ENCODE measurements at places on chromosomes 11 and 22. TPM values are rescaled to one million over a fixed set of nuclear protein-coding genes. Genes with fewer than 3 reads are reported as not detected.

DNA sequence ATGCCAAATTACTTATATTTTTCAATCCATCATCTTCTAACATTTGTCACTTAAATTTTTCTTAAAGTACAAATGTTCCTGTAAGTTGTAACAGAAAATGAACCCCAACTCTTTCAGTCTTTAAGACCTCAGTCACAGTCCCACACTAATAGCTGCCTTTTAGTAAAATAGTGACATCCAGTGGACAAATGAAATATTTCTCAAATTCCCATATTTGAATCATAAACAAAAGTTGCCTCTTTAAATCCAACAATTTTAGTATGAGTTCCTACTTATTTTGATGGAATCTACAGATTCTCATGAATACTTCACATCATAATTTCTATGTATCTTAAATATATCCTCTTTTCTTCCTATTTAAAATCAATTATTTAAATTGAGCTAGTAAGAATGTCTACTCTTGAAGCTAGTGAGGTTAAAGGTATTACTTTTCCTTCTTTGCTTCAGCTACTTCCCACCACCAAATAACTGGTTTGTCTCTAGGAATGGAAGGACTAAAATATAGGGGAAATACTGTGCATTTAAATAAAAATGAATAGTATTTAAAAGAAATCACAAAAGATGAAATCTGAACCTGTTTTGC, 9.2 kb downstream of the LIN7C start:
- DNase-seq: no peak

- DNase-seq: no peak
These were observed 86.6 kb upstream of the ARHGAP32 start for GRCh38 chr11:129278586-129279319.

GRCh38 chr11:11780858-11781257, 60.9 kb upstream of the USP47 start:
- no peak for DNase-seq

DNA sequence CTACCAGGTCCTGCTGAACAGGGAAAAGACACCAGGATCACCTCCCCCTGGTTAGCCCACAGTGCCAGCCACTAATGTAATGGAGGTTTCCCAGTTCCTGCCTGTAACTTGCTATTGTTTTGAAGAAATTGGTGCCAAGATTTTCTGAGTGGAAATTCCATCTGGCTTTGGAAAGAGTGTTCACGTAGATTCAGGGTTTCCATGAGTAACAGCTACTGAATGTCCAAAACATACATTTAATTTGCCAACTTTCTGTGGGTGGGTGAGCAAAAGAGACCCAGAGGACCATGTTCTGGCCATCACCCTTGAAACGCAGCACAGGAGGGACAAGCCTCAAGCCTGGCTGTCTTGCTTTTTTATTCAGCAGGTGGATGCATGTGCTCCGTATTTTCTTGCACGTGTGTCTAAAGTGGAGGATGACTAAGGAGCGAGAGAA, 8.8 kb upstream of the DKK3 start:
- DNase-seq: no peak

Gene RHOD
- total RNA-seq: 29.9 TPM

- no peak for DNase-seq
These were observed 49.5 kb upstream of the B3GNT6 start for GRCh38 chr11:76984743-76985142.

GRCh38 chr11:29029452-29029851, 921.3 kb downstream of the METTL15 start:
- no peak for DNase-seq

Gene OR5T1
- not detected for total RNA-seq

- no peak for DNase-seq
These were observed 17.7 kb upstream of the MICAL2 start for GRCh38 chr11:12092714-12093113.

Gene FAM118B
- total RNA-seq: 14.3 TPM

- no peak for DNase-seq
These were observed 747.9 kb downstream of the OPCML start for GRCh38 chr11:132784441-132784840.

GRCh38 chr22:29734838-29735237, 15.0 kb downstream of the CABP7 start:
- no peak for DNase-seq

- DNase-seq: no peak
These were observed 17.3 kb upstream of the RFPL3 start for GRCh38 chr22:32340411-32340810.

- no peak for DNase-seq
These were observed 20.9 kb upstream of the NAALAD2 start for GRCh38 chr11:90113541-90113940.

GRCh38 chr22:35611200-35611890, 5.8 kb downstream of the MB start:
- DNase-seq: no peak

DNA sequence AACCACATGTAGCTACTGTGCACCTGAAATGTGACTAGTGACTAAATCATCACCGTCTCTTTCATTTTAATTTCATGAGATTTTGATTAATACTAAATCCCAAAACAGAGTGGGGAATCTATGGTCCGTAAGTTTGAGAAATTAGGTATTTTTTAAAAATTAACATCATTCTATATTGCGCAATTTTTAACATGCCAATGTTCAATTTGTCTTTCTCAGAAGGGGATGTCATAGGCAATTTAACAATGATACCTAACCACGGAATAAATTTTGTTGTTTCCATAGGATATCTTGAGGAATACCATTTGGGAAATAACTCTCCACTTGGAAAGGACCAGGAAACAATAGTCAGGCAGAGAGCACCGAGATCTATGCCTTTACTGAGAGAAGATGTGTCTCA, 267.7 kb downstream of the FAM76B start:
- no peak for DNase-seq

Gene OR51B4
- not detected for total RNA-seq

Gene SEPTIN3
- 0.37 TPM for total RNA-seq

GRCh38 chr11:11717064-11717725, 95.4 kb upstream of the GALNT18 start:
- no peak for DNase-seq

GRCh38 chr22:22838148-22838786, 49.3 kb upstream of the IGLL5 start:
- no peak for DNase-seq

Gene C22orf42
- total RNA-seq: not detected

Gene SERPING1
- total RNA-seq: 906 TPM

Gene TMEM121B
- 1.4 TPM for total RNA-seq

DNA sequence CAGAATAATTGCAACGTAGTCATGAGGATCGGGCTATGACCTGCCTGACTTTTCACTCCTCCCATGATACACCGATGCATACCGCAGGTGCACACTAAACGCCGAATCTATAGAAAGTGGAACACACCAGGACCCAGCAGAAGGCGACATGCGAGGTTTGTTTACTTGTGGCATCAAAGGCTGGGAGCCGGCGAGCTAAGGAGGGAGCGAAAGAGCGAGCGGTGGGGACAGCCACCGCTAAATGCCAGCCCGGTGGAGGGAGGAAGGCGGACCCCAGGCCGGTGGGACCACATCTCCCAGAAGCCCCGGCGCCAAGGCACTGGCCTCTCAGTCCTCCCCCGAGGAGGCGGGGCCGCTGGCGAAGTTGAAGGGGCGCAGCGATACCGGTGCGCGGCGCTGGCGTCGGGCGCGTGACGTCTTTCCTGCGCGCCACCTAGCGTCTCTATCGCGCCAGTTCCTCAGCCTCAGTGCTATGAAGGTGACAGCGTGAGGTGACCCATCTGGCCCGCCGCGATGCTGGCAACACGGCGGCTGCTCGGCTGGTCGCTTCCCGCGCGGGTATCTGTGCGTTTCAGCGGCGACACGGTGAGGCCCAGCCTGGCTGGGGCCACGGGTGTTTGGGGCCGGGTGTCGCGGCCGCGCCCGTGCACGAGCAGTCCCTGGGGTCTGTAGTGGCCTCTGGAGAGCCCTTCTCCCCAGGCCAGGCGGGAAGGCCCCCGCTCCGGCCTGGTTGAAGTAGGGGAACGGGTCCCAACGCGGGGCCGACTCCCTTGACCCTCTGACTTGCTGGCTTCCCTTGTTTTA, at the start of gene NDUFV1:
Gene NDUFV1, plus strand, starts transcription at position 445 of the 804 bp plus-strand sequence. Its CDS starts 69 bp downstream, at position 514.
- DNase-seq: peak; percentile 87

GRCh38 chr11:44143987-44144909, 48.8 kb downstream of the EXT2 start:
- no peak for DNase-seq

- DNase-seq: no peak
These were observed 38.7 kb upstream of the CDON start for GRCh38 chr11:126101251-126101929.

- no peak for DNase-seq
These were observed 104.4 kb upstream of the PARVA start for GRCh38 chr11:12272821-12273617.

Gene KRTAP5-9
- 0.37 TPM for total RNA-seq

DNA sequence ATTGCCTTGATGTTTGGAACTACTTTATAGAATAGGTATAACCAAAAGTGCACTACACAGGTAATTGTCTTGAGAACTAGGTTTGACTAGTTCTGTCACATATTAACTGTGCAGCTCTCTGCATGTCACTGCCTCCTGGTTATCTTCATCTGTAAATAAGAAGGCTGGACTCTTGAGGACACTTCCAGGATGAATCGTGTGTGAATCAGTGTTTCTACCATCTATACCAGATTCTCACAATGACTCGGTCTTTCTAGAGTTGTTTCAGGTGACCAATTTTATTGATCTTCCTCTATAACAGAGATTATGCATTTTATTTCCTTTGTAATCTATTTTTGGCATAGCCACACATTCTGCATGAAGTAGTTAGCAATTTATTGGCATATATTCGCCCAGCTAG, 1181.0 kb upstream of the TENM4 start:
- DNase-seq: no peak

GRCh38 chr22:30704978-30705377, 10.3 kb downstream of the OSBP2 start:
- no peak for DNase-seq

DNA sequence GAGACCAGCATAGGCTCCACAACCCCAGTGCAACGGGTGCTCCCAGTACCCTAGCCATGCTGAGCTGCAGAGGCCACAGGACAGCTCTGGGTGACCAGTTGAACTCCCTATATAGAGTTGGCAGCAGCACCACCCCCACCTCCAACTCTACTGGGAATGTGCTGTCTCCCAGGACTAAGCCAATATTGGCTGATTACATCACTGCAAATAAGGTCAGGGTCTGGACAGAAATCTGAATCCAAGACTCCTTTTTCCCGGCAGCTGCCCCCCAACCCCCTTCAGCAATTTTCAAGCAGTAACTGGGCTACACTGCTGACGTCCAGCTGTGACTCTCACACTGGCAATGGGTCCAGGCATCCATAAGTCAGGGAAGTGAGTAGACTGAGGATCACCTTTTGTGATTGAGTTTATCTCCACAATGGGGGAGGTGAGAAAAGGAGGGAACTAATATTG, at the start of gene HPX:
Gene HPX, minus strand, starts transcription at position 82 of the 453 bp plus-strand sequence. Its CDS starts 24 bp downstream, at position 58.
- no peak for DNase-seq

DNA sequence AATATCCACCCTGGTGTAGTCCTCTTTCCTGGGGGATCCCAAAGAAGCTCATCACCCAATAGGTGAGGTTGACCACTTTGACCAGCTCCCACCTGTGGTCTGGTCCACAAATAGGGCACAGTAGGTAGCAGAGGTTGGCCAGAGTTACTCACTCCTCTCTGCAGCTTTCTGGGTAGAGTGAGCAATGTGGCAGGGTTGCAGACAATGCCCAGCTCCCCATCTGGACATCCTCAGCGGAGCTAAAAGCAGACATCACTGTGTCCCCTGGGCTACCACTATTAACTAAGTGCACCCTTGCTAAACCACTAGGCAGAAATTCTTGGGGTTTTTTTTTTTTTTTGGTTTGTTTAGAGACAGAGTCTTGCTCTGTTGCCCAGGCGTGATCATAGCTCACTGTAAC, 48.4 kb upstream of the TP53I11 start:
- DNase-seq: no peak

DNA sequence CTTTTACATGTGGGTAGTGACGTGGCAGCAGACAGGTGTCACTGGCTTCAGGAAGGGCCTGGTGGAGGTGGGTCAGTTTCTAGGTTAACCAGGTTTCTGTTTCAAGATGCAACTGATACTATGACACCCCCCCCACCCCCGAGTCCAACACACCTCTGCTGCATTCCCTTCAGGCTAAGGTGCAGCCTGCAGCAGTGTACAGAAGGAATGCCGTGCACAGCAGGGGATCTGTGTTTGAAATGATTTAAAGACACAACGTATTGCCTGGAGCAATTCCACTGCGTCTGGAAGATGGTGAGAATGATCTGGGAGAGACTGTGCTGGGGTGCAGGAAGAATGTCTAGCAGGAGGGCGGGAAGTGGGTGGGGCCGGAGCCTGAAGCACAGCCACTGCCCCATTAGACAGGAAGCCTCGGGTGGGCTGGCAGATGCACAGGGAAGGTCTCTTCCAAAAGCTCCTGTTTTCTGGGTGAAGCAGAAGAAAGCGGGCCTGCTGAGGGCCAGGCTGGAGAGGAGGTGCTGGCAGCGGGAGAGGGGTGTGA, 11.9 kb upstream of the TESMIN start:
- DNase-seq: no peak

DNA sequence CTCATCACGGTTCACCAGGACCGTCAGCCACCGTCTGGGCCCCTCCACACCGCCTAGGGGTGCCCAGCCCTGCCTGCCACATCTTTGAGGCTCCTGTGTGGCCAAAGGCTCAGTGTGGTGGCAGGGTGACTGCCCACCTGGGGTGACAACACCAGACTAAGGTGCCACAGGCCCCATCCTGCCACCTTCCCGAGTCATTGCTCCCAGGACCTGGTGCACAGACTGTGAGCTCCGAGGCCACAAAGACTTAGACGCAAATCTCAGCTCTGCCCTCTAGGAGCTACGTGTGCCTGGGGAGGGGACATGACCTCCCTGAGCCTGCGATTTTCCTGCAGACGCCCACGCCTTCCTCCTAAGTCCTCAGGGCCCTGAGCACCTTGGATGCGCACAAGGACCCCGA, 36.5 kb downstream of the KIAA0930 start:
- DNase-seq: no peak

- no peak for DNase-seq
These were observed 581 bp upstream of the EIF3L start for GRCh38 chr22:37848587-37849088.

- no peak for DNase-seq
These were observed 19.4 kb upstream of the MS4A6E start for GRCh38 chr11:60307507-60308195.

DNA sequence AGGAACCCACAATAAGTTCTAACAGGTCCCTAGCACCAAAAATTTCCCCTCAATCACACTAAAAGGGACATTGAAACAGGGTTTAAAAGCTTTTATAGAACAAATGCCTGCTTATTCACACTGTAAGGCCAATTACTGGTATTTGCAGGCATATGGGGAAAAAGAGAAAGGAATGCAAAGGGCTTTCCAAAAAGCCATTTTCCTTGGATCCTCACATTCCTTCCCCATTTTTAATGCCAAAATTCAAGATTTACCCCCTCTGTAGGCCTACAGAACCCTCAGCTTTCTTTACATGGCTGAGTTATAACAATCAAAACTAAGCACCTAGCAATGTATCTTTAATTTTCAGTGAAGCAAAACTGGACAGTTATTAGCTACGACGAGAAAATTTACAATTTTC, 102.0 kb downstream of the SBF2 start:
- DNase-seq: no peak

DNA sequence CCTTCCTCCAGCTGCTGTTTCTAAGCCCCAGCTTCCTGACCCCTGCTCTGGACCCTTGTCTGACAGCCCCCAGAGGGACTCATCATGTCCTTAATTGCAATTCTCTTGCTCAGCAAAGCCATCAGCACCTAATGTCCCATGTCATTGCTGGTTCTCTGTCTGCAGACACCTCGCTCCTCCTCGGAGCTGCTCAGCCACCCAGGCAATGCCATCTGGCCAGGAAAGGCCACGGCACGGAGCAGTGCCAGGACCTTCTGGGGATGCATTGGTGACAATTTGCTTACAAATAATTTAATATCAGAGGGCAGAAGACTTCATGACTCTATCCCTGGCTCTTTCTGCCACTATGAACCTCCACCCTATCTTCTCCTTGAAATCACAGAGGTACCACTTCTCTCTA, 107.0 kb upstream of the THY1 start:
- DNase-seq: no peak

All from omental fat pad (tissue), 4 donors.